ENCODE measurements at places on chromosomes 2 and 18. TPM values are rescaled to one million over a fixed set of nuclear protein-coding genes. Genes with fewer than 3 reads are reported as not detected.

DNA sequence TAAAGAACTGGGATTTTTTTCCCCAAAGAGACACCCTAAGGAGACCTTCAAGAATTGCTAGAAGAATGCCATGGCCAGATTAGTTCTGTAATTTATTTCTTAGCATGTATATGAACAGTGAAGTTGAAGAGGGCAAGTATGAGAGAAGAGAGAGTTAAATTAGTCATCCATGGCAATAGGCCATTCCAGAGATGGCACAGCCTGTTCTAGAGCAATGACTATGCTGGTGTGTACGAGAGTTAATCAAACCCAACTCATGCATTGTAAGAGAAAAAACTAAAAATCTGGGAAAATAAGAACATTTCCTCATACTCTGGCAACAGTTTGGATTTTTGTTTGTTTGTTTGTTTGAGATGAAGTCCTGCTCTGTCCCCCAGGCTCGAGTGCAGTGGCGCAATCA, 112.1 kb upstream of the PIK3C3 start:
- no peaks in the 10 kb centered on the region for H3K4me1 ChIP-seq
- peaks cover 10% of the 10 kb centered on the region for H3K27me3 ChIP-seq
- no peak for DNase-seq

DNA sequence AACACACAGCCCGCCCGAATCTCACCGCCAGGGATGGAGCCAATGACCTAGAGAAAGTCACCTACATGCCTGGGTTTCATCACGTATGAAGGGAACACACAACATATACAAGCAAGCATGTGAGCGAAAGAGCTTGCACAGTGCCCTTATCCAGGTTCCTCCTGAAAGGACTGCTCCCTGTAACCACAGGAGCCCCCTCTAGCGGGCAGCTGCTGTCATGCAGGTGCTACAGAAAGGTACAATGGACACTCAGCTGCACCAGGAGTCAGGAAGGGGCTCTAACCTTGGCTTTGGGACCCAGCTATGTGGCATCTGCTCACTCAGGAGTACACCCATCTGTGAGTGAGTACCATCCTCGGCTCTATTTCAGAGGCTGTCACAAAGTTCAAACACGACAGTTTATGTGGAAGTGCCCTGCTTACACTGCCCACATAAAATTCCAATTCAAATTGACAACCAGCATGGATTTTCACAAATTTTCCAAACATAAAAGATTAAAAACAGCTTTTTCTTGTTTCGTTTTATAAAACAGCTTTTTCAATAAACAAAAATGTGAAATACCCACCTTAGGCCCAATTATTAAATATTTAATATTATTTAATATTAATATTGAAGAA, 3.5 kb downstream of the NDUFA10 start:
- DNase-seq: peak; percentile 65
- H3K27me3 ChIP-seq: no peaks in the 10 kb centered on the region
- H3K36me3 ChIP-seq: peaks cover 24% of the 10 kb centered on the region
- no peak overlapping the region for H3K27ac ChIP-seq

DNA sequence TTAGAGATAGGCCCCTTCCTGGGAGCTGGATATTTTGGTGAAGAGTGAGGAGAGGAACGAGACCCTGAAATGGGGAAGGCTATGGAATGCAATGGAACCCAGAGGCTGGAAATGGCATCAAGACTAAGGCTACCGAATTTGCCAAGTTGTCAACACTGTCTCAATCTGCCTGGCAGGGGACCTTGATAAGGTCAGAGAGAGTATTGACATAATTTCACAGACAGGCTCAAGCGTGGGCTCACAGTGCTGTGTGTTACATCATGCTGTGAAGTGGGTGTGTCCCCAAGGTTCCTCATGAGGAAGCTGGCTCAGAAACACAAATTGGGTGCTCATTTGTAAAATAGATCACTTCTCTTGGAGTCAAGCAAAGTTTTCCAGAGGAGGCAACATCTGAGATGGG, 51.8 kb upstream of the CYRIA start:
- no peak overlapping the region for H3K27ac ChIP-seq
- DNase-seq: no peak
- no peak overlapping the region for H3K4me3 ChIP-seq
- H3K4me1 ChIP-seq: no peaks in the 10 kb centered on the region
- no peaks in the 10 kb centered on the region for H3K36me3 ChIP-seq
- H3K27me3 ChIP-seq: peaks cover 8% of the 10 kb centered on the region

Gene TMEM178A
- 0.16 TPM for total RNA-seq

Gene ARHGAP28
- total RNA-seq: not detected

Gene CD8A
- 357 TPM for total RNA-seq

GRCh38 chr18:65091744-65092329, 659.0 kb upstream of the CDH7 start:
- no peaks in the 10 kb centered on the region for H3K4me1 ChIP-seq
- H3K4me3 ChIP-seq: no peak overlapping the region
- DNase-seq: no peak
- H3K36me3 ChIP-seq: no peaks in the 10 kb centered on the region
- no peaks in the 10 kb centered on the region for H3K27me3 ChIP-seq

- H3K36me3 ChIP-seq: no peaks in the 10 kb centered on the region
- DNase-seq: no peak
- peaks cover 1% of the 10 kb centered on the region for H3K4me1 ChIP-seq
Observed at GRCh38 chr18:2857491-2858131, 10.8 kb downstream of the EMILIN2 start.

GRCh38 chr2:62688771-62689170, 16.7 kb upstream of the EHBP1 start:
- no peaks in the 10 kb centered on the region for H3K4me1 ChIP-seq
- no peak for DNase-seq
- H3K4me3 ChIP-seq: no peak overlapping the region
- H3K27ac ChIP-seq: no peak overlapping the region
- no peaks in the 10 kb centered on the region for H3K36me3 ChIP-seq

Gene UGT1A3
- not detected for total RNA-seq

GRCh38 chr18:41391616-41392595, 563.1 kb upstream of the PIK3C3 start:
- no peak overlapping the region for H3K4me3 ChIP-seq
- peaks cover 6% of the 10 kb centered on the region for H3K27me3 ChIP-seq
- H3K4me1 ChIP-seq: no peaks in the 10 kb centered on the region
- DNase-seq: no peak
- H3K27ac ChIP-seq: no peak overlapping the region
- no peaks in the 10 kb centered on the region for H3K36me3 ChIP-seq

GRCh38 chr18:74563999-74564398, 29.7 kb downstream of the CNDP1 start:
- no peak overlapping the region for H3K4me3 ChIP-seq
- H3K36me3 ChIP-seq: peaks cover 9% of the 10 kb centered on the region
- no peak for DNase-seq
- H3K4me1 ChIP-seq: no peaks in the 10 kb centered on the region
- peaks cover 9% of the 10 kb centered on the region for H3K27me3 ChIP-seq

GRCh38 chr2:46521215-46521683, 41.9 kb downstream of the TMEM247 start:
- H3K27ac ChIP-seq: no peak overlapping the region
- H3K4me1 ChIP-seq: peaks cover 3% of the 10 kb centered on the region
- H3K27me3 ChIP-seq: no peaks in the 10 kb centered on the region
- peaks cover 5% of the 10 kb centered on the region for H3K36me3 ChIP-seq
- H3K4me3 ChIP-seq: no peak overlapping the region

DNA sequence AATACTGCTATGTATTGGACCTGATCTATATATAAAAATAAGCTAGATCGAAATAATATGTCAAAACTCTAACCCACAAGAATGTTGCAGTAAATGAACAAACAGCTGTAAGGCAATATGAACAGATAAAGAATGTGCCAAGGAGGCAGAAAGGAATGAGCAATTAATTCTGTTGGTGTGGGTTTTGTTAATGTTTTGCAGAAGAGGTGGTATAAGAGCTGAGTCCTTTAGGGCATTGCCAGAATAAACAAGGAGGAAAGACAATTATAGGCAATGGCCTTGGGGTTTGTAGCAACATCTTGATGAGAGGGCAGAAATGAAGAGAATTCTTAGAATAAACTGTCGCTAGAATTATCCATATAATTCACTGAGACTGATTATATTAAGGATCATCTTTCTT, 240.9 kb upstream of the GULP1 start:
- H3K4me1 ChIP-seq: no peaks in the 10 kb centered on the region
- H3K4me3 ChIP-seq: no peak overlapping the region
- no peak for DNase-seq

Gene ORMDL1
- total RNA-seq: 60.5 TPM

- peaks cover 29% of the 10 kb centered on the region for H3K4me1 ChIP-seq
- peak overlapping the region; percentile 83 for H3K27ac ChIP-seq
- DNase-seq: peak; percentile 42
- peaks cover 6% of the 10 kb centered on the region for H3K36me3 ChIP-seq
- H3K4me3 ChIP-seq: no peak overlapping the region
Observed at GRCh38 chr2:113105047-113105785, 22.2 kb upstream of the IL1RN start.

GRCh38 chr2:106890606-106891005, 4.6 kb upstream of the ST6GAL2 start:
- no peak for DNase-seq
- no peak overlapping the region for H3K27ac ChIP-seq
- no peaks in the 10 kb centered on the region for H3K36me3 ChIP-seq
- peaks cover 31% of the 10 kb centered on the region for H3K27me3 ChIP-seq
- H3K4me3 ChIP-seq: no peak overlapping the region
- no peaks in the 10 kb centered on the region for H3K4me1 ChIP-seq

Gene PAIP2B
- total RNA-seq: 2.4 TPM

DNA sequence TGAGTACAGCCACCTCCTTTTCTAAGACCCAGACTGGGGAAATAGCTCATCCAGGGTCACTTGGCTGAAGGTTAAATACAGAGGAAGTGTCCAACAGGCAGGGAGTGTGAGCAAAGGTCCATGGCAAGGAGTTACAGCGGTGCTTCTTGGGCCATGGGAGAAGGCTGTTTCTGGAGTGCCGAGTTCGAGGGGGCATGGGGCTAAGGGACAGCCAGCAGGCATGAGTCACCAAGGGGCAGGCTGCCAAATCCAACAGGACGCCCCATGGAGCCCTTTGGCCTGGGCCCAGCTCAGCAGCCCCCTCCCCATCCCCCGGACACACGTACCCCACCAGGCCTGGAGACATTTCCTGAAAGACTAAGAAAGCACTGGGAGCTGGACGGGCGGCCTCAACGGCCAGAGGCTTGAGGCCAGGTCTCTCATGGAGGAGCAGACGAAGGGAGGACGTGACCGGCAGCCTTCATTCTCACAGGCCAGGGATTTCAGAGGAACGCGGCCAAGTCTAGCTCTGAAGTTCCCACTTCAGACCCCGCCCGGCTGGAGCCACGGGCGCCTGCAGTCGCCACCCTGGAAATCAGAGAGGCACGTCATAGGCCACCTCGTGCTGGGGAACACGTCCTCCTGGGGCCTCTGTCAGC, 160.4 kb downstream of the SMAD7 start:
- no peaks in the 10 kb centered on the region for H3K27me3 ChIP-seq
- no peaks in the 10 kb centered on the region for H3K36me3 ChIP-seq
- H3K27ac ChIP-seq: no peak overlapping the region
- no peak overlapping the region for H3K4me3 ChIP-seq
- DNase-seq: no peak

GRCh38 chr2:226865273-226865672, 29.4 kb downstream of the RHBDD1 start:
- H3K36me3 ChIP-seq: peaks cover 44% of the 10 kb centered on the region
- H3K27me3 ChIP-seq: no peaks in the 10 kb centered on the region
- no peak for DNase-seq
- H3K4me3 ChIP-seq: no peak overlapping the region
- H3K27ac ChIP-seq: no peak overlapping the region
- peaks cover 29% of the 10 kb centered on the region for H3K4me1 ChIP-seq

Gene PIEZO2
- total RNA-seq: not detected

Gene GKN2
- total RNA-seq: not detected

Gene SMYD1
- not detected for total RNA-seq

GRCh38 chr2:229363185-229363814, 92.2 kb upstream of the PID1 start:
- H3K36me3 ChIP-seq: no peaks in the 10 kb centered on the region
- H3K27me3 ChIP-seq: peaks cover 3% of the 10 kb centered on the region
- H3K4me3 ChIP-seq: no peak overlapping the region
- no peaks in the 10 kb centered on the region for H3K4me1 ChIP-seq
- no peak for DNase-seq

Gene SNTG2
- total RNA-seq: 3.6 TPM

GRCh38 chr2:129484999-129485897, 494.2 kb upstream of the RAB6C start:
- peaks cover 13% of the 10 kb centered on the region for H3K27me3 ChIP-seq
- H3K4me3 ChIP-seq: no peak overlapping the region
- no peaks in the 10 kb centered on the region for H3K36me3 ChIP-seq
- DNase-seq: no peak

- peaks cover 30% of the 10 kb centered on the region for H3K4me1 ChIP-seq
- peaks cover 13% of the 10 kb centered on the region for H3K36me3 ChIP-seq
- H3K4me3 ChIP-seq: no peak overlapping the region
- no peak for DNase-seq
Observed at GRCh38 chr2:102438111-102438510, 15.2 kb downstream of the IL18RAP start.

- peaks cover 1% of the 10 kb centered on the region for H3K36me3 ChIP-seq
- no peak overlapping the region for H3K4me3 ChIP-seq
- DNase-seq: no peak
- H3K27ac ChIP-seq: no peak overlapping the region
- no peaks in the 10 kb centered on the region for H3K27me3 ChIP-seq
- no peaks in the 10 kb centered on the region for H3K4me1 ChIP-seq
Observed at GRCh38 chr18:34911661-34912384, 129.4 kb upstream of the MAPRE2 start.

GRCh38 chr18:79446931-79447330, 51.2 kb downstream of the NFATC1 start:
- no peak overlapping the region for H3K27ac ChIP-seq
- H3K4me1 ChIP-seq: peaks cover 2% of the 10 kb centered on the region
- no peak overlapping the region for H3K4me3 ChIP-seq
- peaks cover 9% of the 10 kb centered on the region for H3K36me3 ChIP-seq
- DNase-seq: no peak
- H3K27me3 ChIP-seq: no peaks in the 10 kb centered on the region

DNA sequence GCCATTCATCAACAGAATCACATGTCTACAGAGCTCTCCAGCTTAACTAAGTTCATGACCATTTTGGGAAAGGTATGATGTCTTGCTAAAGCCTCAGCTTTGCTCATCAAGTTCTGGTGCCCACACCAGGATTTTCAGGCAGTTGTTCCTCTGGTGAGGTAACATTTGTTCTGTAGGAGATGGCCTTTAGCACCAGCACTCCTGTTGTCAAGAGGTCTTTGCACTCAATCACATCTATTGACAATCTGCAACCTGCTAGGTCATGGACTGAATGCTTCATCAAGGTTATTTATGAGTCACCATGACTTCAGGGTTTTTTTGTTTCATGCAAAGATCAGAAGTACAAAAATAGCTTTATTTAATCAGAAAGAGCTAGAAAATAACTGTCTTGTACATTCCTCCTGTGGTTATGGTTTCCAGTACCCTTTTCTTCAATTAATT, 36.6 kb upstream of the VIT start:
- no peaks in the 10 kb centered on the region for H3K27me3 ChIP-seq
- H3K4me3 ChIP-seq: no peak overlapping the region
- no peak for DNase-seq
- no peaks in the 10 kb centered on the region for H3K4me1 ChIP-seq

Data from activated naive CD8-positive, alpha-beta T cell treated with anti-CD3 and anti-CD28 coated beads for 36 hours (primary cell).